ENCODE measurements at places on chromosomes 13 and 19.

DNA sequence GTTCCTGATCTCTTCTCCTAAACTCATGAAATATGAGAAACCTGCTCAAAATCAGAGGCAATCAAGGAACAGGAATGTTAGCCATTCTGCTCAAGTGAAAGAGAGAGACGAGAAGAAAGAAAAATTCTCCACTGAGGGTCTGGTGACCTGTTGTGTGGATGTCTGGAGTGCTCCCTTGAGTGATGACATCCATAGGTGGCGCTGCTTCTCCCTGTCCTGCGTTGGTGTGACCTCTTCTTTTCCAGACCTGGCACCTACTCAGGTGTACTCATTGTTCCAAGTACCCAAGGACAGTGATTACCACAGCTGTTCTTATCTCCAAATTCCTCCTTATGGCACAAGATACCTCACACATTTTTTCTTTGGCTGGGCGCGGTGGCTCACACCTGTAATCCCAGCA, 4.0 kb downstream of the ZNF223 start:
- DNase-seq: no peak

GRCh38 chr13:96492766-96493165, 402.9 kb downstream of the HS6ST3 start:
- no peak for DNase-seq

DNA sequence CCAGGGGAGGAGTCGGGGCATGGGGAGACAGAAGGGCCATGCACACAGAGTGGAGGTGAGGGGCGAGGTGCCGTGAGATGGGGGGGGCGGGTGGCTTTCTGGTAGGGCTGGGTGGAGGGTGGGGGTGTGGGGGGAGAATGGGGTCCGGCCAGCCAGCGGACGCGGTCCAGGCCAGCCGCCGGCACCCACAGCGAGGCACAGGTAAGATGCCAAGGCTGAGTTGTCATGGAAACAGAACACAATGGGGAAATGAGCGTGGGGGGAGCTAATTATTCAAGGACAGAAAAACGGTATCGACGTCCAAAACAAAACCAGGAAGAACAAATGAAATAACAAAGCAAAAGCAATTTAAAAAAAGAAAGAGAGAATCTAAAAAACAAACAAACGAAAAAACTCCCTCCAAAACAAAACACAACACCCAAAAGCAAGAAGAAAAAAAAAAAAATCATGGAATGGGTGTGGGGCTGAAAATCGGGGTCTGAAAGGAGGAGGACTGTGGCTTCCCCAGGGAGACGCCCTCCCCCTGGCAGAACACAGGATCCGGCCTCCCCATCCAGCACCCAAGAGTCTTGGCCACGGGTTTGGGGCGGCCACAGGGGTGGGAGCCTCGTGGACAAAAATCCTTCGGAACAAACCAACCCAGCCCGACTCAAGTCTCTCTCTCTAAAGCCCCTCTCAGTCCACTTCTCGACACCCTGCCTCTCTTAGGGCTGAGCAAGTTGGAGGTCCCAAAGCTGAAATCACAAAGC, 92.5 kb downstream of the PTPRS start:
- DNase-seq: no peak

- peak; percentile 46 for DNase-seq
Observed at GRCh38 chr19:4633140-4633967, 6.0 kb upstream of the TNFAIP8L1 start.

- no peak for DNase-seq
Observed at GRCh38 chr19:45616704-45617017, 14.6 kb upstream of the GPR4 start.

DNA sequence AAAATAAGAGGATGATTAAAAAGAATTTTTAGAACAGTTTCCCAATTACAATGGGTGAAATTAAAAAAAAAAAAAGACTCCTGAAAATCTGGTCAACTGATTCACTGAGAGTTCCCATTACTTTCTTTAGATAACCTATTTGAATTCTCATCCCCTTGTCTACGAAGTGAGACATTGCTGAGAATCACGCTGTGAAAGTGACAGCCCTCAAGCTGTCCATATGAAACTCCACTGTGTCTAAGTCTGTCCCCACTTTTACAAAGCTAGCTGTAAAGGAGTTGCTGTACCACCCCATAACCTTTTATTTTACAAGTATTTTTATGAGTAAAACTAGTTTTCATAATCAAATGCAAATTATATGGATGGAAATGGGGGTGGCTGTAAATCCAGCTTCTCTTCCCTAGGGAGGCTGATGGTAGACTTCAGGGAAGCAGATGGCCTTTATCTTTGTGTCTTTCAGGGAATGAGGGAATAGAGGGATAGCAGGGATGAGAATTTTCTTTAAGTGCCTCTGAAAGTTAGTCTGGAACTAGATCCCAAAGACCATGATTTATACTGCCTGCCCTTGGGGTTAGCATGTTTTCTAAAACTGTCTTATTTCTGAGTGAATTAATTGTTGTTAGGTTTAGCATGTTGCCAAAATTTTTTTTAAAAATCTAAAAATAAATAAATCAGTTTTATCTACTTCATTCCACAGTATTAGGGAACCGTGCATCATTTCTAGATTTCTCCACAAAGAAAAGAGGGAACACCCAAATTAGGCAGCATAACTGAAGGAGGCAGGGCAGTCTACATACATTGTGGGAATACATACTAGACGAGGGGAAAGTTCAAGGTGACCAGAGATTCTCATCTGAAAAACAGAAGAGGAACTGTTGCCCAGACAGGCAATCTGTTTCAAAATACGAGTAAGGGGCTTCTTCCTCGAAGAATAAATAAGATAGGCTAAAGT, 1219.1 kb downstream of the UQCRFS1 start:
- DNase-seq: no peak

- DNase-seq: no peak
Observed at GRCh38 chr19:52946322-52947310, 16.1 kb downstream of the ZNF816 start.

GRCh38 chr19:19817357-19817756, 4.2 kb downstream of the ZNF506 start:
- DNase-seq: peak; percentile 25

DNA sequence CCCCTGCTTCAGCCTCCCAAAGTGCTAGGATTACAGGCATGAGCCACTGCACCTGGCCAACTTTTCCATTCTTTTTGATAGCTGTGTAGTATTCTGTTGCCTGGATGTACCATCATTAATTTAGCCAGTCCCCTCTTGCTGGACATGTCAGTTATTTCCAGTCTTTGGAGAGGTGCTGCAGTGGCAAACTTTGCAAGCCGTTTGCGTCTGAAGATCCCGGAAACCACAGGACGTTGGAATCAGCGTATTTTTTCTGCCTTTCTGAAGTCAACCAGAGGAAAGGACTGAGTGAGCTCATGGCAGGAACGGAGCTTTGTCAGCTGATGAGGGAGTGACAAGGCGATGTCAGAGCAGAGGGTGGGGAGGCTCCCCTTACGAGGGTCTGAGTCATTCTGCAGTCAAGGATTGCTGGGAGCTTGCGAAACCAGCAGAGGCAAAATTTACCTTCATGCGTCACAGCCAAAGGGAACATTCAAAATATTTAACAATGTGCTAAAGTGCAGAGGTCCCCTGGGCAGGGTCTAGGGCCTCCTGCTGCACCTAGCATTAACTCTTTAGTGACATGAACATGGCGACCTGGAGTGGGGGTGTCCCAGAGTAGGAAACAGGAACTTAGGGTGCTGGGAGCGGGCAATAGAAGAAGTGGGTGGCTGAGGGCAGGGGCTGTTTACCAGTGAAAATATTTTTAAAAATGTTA, 5.6 kb downstream of the C5AR1 start:
- peak; percentile 21 for DNase-seq

GRCh38 chr13:113476811-113477210, 13.7 kb downstream of the DCUN1D2 start:
- no peak for DNase-seq

DNA sequence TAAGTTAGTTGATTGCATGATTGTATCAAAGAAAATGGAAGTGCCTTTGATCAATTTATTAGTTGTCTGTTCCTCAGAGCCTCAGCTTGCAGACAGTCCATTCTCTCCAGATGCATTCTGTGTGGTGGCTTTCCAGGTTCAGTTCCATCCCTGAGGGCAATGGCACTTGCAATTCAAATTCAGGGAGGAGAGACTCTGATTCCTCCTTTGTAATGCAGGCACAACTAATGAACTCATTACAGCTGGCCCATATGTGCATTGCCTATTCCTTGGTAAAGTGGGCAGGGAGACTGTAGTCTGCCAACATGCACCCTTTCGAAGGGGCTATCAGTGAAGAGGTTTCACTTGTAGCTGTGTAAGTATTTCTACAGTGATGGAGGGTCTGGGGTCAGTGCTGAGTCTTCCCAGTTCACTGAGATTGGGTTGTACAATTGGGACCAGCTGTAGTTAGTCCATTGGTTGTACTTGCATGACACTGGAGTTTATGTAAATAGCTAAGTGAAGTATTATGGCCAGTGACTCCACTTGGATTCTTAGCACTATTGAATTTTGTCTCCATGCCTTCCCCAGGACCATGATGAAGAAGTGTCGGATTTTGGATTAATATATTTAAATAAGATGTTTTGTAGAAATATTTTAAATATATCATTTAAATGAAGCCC, 401.7 kb downstream of the GPC6 start:
- DNase-seq: no peak

GRCh38 chr19:38685666-38686529, 38.4 kb downstream of the ACTN4 start:
- DNase-seq: no peak

GRCh38 chr13:43343645-43344044, 320.3 kb downstream of the DNAJC15 start:
- no peak for DNase-seq

DNA sequence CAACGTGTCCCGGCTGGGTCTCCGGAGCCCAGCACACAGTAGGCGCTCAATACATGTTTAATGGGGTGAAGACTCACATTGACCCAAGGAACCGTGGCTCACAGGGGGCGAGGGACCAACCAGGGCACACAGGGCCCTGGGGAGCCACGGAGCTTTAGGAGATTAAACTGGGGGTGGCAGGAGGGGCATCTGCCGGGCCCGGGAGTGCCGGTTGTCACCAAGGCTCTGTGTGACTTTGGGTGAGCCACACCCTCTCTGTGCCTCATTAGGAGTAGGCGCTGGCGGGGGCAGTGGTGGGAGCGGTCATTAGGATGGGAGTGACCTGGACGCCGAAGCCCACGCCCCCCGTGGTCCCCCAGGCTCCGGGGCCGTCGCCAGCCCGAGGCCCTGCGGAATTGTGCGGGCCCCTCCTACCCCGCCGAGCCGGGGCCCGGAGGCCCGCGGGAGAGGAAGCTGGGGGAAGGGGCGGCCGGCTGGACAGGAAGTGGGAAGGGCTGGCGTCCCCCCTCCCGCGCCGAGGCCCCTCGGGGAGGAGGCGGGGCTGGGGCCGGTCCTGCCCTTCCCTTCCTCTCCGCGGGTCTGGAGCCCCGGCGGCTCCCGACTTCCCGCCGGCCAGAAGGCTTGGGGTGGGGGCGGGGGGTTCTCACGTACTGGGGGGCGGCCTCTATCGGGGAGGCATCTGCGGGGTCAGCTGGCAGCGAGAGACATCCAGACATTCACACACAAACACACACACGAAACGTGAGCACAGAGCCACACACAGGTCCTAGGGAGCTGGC, 1.8 kb upstream of the SSBP4 start:
- DNase-seq: no peak

- DNase-seq: no peak
Observed at GRCh38 chr13:67437244-67437643, 207.1 kb upstream of the PCDH9 start.

- no peak for DNase-seq
Observed at GRCh38 chr19:28577233-28577632, 635.7 kb downstream of the UQCRFS1 start.

DNA sequence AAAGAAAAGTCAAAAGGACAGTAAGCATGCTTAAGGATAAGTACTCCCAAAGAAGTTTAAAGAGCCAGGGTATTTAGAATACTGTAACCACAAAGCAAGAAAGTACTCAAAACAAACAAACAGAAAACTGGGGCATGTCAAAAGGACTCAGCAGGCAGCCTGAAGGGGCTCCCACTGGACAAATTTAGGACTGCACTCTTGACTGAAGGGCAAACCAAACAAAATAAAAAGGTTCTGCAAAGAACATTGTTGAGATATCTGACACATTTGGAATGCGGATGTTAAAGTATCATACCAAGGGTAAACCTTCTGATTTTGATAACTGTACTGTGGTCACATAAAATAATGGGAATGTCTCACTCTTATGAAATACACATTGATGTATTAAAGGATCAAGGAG, 157.4 kb downstream of the TNFSF13B start:
- no peak for DNase-seq

- no peak for DNase-seq
Observed at GRCh38 chr19:35883882-35884281, 15.5 kb downstream of the APLP1 start.

GRCh38 chr13:77305266-77305665, 21.6 kb downstream of the MYCBP2 start:
- DNase-seq: no peak

GRCh38 chr13:68551701-68552522, 1321.8 kb upstream of the PCDH9 start:
- no peak for DNase-seq

DNA sequence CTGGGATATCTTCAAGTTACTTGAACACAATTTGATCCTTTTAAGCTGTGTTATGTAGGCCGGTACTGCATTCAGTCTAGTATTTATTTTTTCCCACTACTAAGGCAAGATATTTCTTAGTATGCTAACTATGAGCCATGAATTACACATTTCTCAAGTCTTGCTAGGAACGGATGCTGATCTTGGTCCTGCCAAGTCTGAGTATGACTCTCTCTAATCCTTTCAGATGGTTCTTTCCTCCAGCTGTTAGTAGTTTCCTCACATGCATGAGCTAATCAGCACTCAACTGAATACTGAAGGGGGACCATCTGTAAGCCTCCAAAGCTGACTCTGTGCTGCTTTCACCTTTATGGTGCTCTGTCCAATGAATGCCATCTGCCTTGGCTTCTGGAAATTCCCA, 460.3 kb downstream of the KCTD12 start:
- no peak for DNase-seq

GRCh38 chr13:39405596-39406205, 197.3 kb downstream of the LHFPL6 start:
- no peak for DNase-seq

- no peak for DNase-seq
Observed at GRCh38 chr13:71866335-71867130, 471 bp downstream of the DACH1 start.

DNA sequence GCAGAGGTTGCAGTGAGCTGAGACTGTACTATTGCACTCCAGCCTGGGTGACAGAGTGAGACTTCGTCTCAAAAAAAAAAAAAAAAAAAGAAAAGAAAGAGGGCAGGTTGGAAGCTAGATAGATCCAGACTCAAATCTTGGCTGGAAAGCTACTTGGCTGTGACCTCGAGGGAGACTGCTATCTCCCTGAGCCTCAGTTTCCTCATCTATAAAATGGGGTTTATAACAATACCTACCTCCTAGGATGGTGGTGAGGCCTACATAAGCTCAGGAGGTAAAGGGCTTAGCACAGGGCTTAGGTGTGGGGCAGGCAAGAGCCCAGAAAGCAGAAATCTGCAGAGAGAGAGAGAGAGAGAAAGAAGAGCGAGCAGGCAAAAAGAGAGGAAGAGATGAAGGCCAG, 24.2 kb upstream of the DACT3 start:
- no peak for DNase-seq
